Stomach (tissue), 19 donors: ENCODE measurements at places on chromosomes 1 and 21. TPM values are rescaled to one million over a fixed set of nuclear protein-coding genes. Genes with fewer than 3 reads are reported as not detected.

- H3K4me1 ChIP-seq, result no peaks in the 10 kb centered on the region
- no peaks in the 10 kb centered on the region for H3K36me3 ChIP-seq
- no peaks in the 10 kb centered on the region for H3K27me3 ChIP-seq
- DNase-seq, result no peak
- H3K4me3 ChIP-seq, result no peak overlapping the region
Measured at GRCh38 chr1:38962560-38962959, 20.9 kb upstream of the RHBDL2 start.

DNA sequence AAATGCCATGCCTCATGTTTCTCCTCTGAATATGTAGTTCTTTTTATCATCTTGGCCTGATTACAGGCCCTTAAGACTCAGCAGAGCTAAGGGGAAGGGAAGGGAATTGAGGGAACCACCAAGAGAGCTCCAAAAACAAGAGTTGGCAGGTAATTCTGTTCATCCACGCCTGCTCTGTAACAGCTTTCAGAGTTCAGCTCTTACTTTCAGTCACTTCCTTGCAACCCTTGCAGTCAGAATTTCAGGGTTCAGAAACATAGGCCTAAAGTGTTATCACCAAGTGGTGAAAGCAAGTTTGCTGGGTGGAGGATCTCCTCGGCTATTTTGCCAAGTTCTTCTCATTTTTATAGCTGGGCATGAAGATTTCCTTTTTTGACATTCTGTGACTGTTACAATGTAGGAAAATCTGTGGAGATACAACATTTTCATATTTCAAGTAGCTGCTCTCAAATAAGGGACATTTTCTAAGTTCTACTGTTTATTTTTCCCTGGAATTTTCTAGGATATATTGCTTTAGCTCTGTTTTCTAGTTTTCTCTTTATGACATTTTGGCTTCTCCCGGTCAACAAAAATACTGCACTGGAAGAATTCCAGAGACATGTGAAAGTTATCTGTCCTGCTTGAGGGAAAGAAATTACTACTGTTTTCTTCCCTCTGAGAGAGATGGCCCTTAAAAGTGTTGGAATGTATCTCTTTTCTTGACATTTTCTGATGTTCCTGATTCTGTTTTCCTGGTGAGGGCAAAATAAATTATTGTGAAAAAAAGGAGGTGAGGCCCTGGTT, 251.8 kb upstream of the ST6GALNAC5 start:
- no peak overlapping the region for H3K27ac ChIP-seq
- H3K36me3 ChIP-seq, result no peaks in the 10 kb centered on the region
- H3K27me3 ChIP-seq, result no peaks in the 10 kb centered on the region
- H3K4me3 ChIP-seq, result no peak overlapping the region
- no peaks in the 10 kb centered on the region for H3K4me1 ChIP-seq

DNA sequence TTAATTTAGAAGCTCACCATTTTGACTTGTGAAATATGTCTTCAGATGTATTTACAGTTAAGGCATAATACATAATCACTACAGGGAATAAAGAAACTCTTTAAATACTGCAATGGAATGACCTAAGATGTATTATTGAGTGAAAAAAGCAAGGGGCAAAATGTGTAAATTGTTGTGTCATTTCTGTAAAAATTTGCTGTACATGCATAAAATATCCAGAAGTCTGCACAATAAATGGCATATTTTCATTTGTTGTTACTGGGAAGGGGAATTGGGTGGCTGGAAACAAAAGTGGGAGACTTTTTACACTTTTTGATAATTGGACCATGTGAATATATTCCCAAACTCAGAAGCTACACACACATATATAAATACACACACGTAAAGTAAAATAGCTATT, 17.1 kb downstream of the LRIG2 start:
- peaks cover 32% of the 10 kb centered on the region for H3K4me1 ChIP-seq
- H3K36me3 ChIP-seq, result peaks cover 39% of the 10 kb centered on the region
- no peak for DNase-seq
- no peak overlapping the region for H3K27ac ChIP-seq
- no peaks in the 10 kb centered on the region for H3K27me3 ChIP-seq

DNA sequence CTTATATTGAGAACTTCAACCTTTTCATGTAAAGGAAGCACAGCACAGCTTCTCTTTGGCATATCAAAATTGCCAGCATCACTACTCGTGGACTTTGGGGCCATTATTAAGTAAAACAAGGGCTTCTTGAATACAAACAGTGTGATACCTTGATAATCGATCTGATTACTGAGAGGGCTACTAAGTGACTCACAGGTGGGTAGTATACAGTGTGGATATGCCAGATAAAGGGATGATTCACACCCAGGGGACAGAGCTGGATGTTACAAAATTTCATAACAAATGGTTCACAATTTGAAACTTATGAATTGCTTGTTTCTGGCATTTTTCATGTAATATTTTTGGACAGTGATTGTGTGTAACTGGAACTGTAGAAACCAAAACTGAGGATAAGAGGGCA, 15.4 kb downstream of the HDAC1 start:
- H3K27ac ChIP-seq, result no peak overlapping the region
- H3K27me3 ChIP-seq, result no peaks in the 10 kb centered on the region
- DNase-seq, result no peak

DNA sequence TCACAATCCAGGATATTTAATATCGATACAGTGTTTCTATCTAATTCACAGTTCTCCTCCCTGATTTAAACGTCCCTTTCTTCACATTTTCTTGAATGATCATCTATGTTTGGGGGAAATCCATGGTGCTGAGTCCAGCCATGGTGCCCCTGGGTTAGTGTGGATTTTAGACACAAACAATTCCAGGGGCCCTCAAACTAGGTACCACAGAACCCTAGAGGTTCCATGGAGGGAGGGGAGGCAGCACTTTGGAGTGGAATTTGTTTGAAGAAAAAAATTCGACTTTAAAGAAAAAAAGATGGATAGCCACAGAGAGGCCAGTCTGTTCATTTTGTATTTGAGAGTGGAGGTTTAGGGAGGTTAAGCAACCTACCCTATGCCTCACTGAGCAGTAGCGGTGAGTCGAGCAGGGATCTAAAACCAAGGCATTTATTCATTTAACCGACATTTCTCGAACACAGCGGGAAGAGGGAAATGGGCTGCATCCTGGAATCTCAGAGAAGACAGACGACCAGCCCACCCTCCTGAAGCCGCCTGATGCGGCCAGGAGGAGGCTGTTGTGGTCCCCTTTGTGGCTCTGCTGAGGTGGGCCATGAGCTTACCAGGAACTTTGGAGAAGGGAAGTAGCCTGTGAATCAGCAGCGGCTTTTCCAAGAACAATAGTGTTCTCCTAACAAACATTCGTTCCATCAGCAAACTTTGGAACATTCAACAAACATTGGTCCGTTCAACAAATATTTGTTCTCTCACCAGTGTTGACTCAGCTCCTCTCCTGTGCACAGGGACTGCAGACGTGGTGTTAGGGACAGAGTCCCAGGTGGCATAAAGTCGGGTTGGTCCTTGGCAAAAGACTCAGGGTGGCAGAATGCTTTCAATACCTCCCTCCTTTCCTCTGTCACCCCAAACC, 103.5 kb upstream of the ZBTB40 start:
- no peak overlapping the region for H3K27ac ChIP-seq
- peaks cover 5% of the 10 kb centered on the region for H3K4me1 ChIP-seq
- DNase-seq, result no peak
- no peaks in the 10 kb centered on the region for H3K36me3 ChIP-seq
- no peaks in the 10 kb centered on the region for H3K27me3 ChIP-seq
- H3K4me3 ChIP-seq, result no peak overlapping the region

DNA sequence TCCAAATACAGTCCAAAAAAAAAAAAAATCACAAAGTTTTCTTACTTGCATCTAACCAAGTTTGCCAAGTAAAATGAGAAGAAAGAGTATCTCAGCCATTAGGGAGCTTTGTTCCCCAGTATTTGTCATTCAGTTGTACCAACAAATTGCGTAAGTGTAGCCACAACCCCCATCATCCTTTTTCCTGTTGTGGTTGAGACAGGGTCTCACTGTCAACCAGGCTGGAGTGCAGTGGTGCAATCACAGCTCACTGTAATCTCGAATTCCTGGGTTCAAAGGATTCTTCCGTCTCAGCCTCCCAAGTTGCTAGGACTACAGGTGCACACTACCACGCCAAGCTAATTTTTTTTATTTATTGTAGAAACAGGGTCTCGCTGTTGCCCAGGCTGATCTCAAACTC, 9.5 kb downstream of the STX6 start:
- H3K36me3 ChIP-seq, result no peaks in the 10 kb centered on the region
- no peaks in the 10 kb centered on the region for H3K27me3 ChIP-seq
- no peak overlapping the region for H3K27ac ChIP-seq
- DNase-seq, result no peak

DNA sequence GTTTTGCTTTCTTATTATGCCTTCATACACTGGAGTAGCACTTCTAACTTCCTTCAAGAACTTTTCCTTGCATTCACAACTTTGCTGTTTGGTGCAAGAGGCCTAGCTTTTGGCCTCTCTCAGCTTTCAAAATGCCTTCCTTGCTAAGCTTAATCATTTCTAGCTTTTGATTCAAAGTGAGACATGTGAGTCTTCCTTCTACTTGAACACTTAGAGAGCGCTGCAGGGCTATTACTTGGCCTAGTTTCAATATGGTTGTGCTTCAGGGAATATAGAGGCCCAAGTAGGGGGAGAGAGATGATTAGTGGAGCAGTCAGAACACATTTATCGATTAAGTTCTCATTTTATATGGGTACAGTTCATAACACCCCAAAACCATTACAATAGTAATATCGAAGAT, 12.4 kb downstream of the ANGEL2 start:
- H3K27me3 ChIP-seq, result no peaks in the 10 kb centered on the region
- H3K4me1 ChIP-seq, result no peaks in the 10 kb centered on the region
- no peak overlapping the region for H3K4me3 ChIP-seq

GRCh38 chr1:204130981-204131892, 20.6 kb downstream of the ETNK2 start:
- H3K4me1 ChIP-seq, result peaks cover 50% of the 10 kb centered on the region
- H3K36me3 ChIP-seq, result peaks cover under 1% of the 10 kb centered on the region
- no peak for DNase-seq
- no peaks in the 10 kb centered on the region for H3K27me3 ChIP-seq
- H3K4me3 ChIP-seq, result no peak overlapping the region
- no peak overlapping the region for H3K27ac ChIP-seq

DNA sequence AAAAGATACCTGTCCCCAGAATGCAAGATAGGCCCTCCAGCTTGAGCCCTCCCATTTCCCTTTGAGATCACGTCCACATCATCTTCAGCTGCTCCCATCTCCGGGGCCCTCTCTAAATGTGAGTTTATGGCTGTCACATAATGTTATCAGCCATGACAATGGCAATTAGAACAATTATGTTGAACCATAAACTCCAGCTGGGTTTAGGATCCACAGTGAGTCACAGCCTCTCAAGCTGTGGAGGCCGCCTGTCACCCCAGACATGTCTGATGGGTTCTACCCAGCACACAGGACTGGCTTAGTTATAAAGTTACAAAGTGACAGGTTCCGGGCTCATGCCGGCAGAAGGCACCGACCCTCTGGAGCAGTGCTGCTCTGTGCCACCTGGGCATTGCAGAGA, 597.3 kb downstream of the PTPRU start:
- peak; percentile 10 for DNase-seq
- H3K27ac ChIP-seq, result no peak overlapping the region
- H3K4me3 ChIP-seq, result no peak overlapping the region
- H3K36me3 ChIP-seq, result no peaks in the 10 kb centered on the region
- H3K4me1 ChIP-seq, result no peaks in the 10 kb centered on the region

DNA sequence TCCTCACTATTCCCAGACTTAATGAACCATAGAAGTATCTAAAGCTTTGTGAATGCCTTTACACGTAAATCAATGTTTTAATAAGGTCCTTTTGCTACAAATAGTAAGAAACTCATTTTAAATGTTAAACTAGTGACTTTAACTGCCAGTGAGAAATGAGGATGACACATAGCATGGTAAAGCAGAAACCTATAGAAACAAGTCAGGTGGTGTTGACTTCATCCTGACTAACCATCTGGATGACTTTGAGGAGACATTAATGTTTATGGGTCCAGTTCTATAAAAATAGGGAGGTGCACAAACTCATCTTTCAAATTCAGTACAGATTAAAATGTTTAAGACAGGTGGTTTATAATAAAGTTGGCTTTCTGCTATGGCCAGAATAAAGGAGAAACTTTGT, 85.4 kb downstream of the COLGALT2 start:
- H3K36me3 ChIP-seq, result no peaks in the 10 kb centered on the region
- H3K4me1 ChIP-seq, result peaks cover 25% of the 10 kb centered on the region

GRCh38 chr1:230680300-230681025, 33.5 kb downstream of the AGT start:
- no peak overlapping the region for H3K4me3 ChIP-seq
- H3K27ac ChIP-seq, result no peak overlapping the region
- no peaks in the 10 kb centered on the region for H3K27me3 ChIP-seq
- DNase-seq, result no peak
- peaks cover 97% of the 10 kb centered on the region for H3K36me3 ChIP-seq
- H3K4me1 ChIP-seq, result peaks cover 29% of the 10 kb centered on the region

- H3K27me3 ChIP-seq, result no peaks in the 10 kb centered on the region
- H3K4me1 ChIP-seq, result no peaks in the 10 kb centered on the region
- no peak for DNase-seq
- H3K4me3 ChIP-seq, result no peak within 1 kb of the TSS
- no peaks in the 10 kb centered on the region for H3K36me3 ChIP-seq
- H3K27ac ChIP-seq, result no peak within 1 kb of the TSS
Measured at GRCh38 chr21:30829659-30830058, at the start of gene KRTAP7-1. Gene KRTAP7-1, minus strand, starts transcription at chr21:30829759. Its CDS starts 61 bp downstream, at chr21:30829698.

GRCh38 chr1:66633159-66633558, 99.2 kb downstream of the SGIP1 start:
- H3K27ac ChIP-seq, result no peak overlapping the region
- H3K36me3 ChIP-seq, result no peaks in the 10 kb centered on the region
- no peaks in the 10 kb centered on the region for H3K4me1 ChIP-seq
- no peaks in the 10 kb centered on the region for H3K27me3 ChIP-seq
- no peak overlapping the region for H3K4me3 ChIP-seq

- no peaks in the 10 kb centered on the region for H3K36me3 ChIP-seq
- peak overlapping the region; percentile 36 for H3K27ac ChIP-seq
- no peaks in the 10 kb centered on the region for H3K27me3 ChIP-seq
- H3K4me3 ChIP-seq, result no peak overlapping the region
Measured at GRCh38 chr1:203656796-203657747, 30.4 kb downstream of the ATP2B4 start.

- no peak overlapping the region for H3K4me3 ChIP-seq
- no peak overlapping the region for H3K27ac ChIP-seq
- H3K27me3 ChIP-seq, result no peaks in the 10 kb centered on the region
- H3K4me1 ChIP-seq, result no peaks in the 10 kb centered on the region
Measured at GRCh38 chr1:167088746-167089417, 1.3 kb downstream of the GPA33 start.

GRCh38 chr21:25733859-25734653, 648 bp downstream of the ATP5PF start:
- H3K27ac ChIP-seq, result peak overlapping the region; percentile 98
- H3K36me3 ChIP-seq, result peaks cover 3% of the 10 kb centered on the region
- H3K27me3 ChIP-seq, result no peaks in the 10 kb centered on the region
- peaks cover 65% of the 10 kb centered on the region for H3K4me1 ChIP-seq

GRCh38 chr1:34655875-34656240, 99.0 kb upstream of the GJB5 start:
- no peak overlapping the region for H3K27ac ChIP-seq
- no peaks in the 10 kb centered on the region for H3K4me1 ChIP-seq
- peaks cover 48% of the 10 kb centered on the region for H3K27me3 ChIP-seq
- no peak for DNase-seq
- no peaks in the 10 kb centered on the region for H3K36me3 ChIP-seq
- no peak overlapping the region for H3K4me3 ChIP-seq

GSTM1 gene
- 0.23 TPM for polyA plus RNA-seq

NR1I3 gene
- polyA plus RNA-seq, result not detected

GPR3 gene
- not detected for polyA plus RNA-seq

COP1 gene
- 42.7 TPM for polyA plus RNA-seq

RAB3B gene
- 0.31 TPM for polyA plus RNA-seq

VHLL gene
- not detected for polyA plus RNA-seq

S100A6 gene
- 2,520 TPM for polyA plus RNA-seq

PLPPR4 gene
- not detected for polyA plus RNA-seq
